Left lobe of liver (tissue), 2 donors: ENCODE measurements at places on chromosomes 3 and 15. TPM values are rescaled to one million over a fixed set of nuclear protein-coding genes. Genes with fewer than 3 reads are reported as not detected.

GRCh38 chr3:62312201-62312600 is 61.1 kb downstream of the FEZF2 start:
- DNase-seq = no peak

DNA sequence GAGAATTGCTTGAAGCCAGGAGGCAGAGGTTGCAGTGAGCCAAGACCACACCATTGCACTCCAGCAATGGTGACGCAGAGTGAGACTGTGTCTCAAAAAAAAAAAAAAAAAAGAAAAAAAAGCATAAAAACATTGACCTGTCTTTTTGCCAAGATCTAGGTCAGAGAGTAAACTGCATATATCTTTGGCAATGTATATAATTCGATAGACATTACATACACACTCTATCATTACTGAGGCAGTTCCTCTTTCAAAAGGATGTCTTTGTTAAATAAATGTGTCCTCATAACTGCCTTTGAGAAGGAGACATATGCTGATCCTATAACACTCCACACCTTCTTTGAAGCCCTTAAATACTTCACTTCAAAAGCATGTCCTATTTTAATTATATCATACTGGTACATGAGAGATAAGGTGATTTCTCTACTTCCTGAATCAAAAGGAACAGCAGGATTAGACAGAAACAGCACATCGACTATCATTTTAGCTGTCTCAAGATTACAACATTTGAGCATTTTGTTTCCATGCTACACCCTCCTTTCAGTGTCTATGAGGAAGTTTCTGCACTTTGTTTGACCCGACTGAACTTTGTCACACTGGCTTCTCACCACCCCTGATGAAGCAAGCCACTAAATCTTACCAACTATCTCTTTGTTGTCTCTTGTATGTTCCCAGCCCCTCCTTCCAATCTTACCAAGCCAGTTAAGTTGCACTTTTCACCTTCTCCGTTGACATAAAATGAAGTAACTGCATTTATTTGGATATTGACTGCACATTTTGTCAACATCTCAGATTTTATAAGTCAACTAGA is 335.8 kb downstream of the MECOM start:
- no peak for DNase-seq

DNA sequence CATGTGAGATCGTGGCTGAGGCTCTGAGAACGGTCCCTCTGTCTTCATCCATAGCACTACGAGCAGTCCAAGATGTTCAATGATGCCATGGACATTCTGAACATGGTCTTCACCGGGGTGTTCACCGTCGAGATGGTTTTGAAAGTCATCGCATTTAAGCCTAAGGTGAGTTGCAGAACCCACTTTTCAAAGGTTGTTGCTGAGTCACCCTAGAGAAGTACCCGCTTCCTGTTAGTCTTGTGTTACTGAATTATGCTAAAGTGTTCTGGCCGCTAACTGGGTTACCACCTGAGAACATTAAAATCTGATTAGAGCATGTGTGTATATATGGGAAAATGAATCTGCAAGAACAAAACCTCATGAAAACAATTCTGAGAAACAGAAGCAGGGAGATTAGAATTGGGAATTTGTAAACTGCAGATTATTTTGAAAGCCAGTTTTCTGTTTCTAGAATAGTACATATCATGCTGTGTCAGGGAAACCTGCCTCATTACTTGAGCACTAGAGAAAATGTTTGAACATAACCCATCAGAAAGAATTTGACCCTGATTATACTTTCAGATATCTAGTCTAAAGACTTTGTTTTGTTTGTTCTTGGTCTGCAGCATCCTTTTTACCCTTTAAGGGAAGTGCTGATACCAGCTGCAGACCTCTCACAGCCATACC is 92.6 kb downstream of the CHDH start:
- DNase-seq = no peak

Gene FOXB1
- not detected for total RNA-seq

GRCh38 chr3:171385086-171385485 is 75.1 kb downstream of the TNIK start:
- DNase-seq = no peak

Gene CORO2B
- total RNA-seq = 0.35 TPM

GRCh38 chr3:187985647-187986046 is 168.3 kb upstream of the LPP start:
- DNase-seq = no peak

GRCh38 chr15:64691896-64692565 is 83.4 kb downstream of the RBPMS2 start:
- no peak for DNase-seq

DNA sequence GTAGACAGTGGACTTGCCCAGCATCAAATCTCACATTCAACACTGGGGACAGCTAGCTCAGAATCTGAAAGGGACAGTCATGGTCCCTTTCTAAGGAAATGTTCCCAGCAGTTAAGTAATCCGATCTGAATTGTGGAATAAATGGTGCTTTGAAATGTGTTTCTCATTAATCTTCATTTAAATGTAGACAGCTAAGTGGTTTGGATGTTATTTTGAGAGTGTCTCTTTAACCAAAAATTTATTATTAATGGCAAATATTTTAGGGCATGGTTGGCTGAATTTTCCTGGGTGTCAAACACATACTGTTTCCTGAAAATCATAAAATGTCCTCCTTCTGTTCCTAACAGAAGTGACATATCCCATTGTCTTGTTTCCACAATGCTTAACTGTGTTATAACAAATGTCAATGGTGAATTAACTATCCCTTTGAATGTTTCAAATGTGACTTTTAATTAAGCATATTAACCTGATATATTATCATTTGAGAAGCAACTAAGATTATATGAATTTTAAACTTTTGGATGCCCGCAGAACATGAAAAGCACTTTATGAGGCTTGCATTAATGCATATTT is 210.8 kb downstream of the CHST2 start:
- no peak for DNase-seq

Gene TM4SF18
- 1.4 TPM for total RNA-seq

DNA sequence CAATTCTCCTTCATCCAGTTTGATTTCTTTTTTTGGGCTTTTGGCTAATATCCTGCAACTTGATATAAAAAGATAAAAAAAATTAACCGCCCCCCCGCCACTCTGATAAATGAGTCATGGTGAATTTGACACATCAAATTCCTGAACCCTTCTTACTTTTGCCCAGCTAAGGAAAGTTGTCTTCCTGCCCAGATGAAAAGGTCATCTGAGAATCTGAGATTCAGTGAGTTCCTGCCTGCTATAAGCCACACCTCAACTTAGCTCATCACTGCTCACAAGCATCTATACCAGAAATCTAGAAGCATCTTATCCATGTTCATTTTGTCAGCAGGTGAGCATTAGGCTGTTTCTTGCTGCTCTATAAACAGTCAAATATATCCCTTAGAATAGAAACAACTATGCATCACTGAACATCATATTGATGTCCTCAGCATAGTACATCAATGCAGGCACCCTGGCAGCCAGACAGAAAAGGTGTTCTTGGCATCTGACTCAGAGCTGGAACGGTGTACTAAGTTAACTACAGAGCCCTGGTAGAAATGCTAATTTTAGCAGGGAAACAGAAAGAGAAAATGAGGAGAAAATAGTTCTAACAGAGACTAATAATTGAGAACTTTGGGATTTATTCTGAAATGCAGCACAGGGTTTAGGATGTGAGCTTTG is 77.1 kb downstream of the SEMA6D start:
- no peak for DNase-seq
